Natural killer cell treated with Interleukin-12 subunit alpha and Interleukin-12 subunit beta and Interleukin-15 and Interleukin-18, amount 100 ng/mL, for 72 hours (primary cell): ENCODE measurements at places on chromosomes 4 and X. TPM values are rescaled to one million over a fixed set of nuclear protein-coding genes. Genes with fewer than 3 reads are reported as not detected.

DNA sequence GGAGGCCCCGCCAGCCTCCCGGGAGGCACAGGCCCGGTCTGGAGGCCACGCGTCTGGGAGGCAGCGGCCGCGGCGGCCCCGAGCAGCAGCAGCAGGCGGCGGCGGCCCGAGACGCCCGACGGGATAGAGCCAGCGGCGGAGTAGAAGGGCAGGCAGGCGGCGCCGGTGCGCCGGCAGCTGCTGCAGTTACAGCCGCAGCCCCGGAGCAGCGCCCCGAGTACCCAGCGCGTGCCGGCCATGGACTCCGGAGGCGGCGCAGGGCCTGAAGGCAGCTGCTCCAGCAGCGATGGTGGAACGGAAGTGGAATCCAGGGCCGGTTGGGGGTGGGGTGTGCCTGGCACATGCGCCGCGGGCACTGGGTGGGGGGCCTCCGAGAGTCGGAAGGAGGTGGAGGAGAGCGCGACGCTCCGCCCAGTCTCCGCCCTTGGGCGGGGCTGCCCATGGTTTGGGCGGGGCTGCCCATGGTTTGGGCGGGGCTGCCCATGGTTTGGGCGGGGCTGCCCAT, at the start of gene GRSF1:
GRSF1 (minus strand) TSS at position 302 of the 505 bp plus-strand sequence; CDS start at position 239, 63 bp downstream.
- peak; percentile 96 for DNase-seq

The IGSF1 gene
- total RNA-seq, result not detected

The CDKN2AIP gene
- total RNA-seq, result 22.0 TPM

GRCh38 chr4:26964512-26964911, 103.9 kb downstream of the STIM2 start:
- no peaks in the 10 kb centered on the region for H3K27me3 ChIP-seq
- no peak overlapping the region for H3K27ac ChIP-seq
- no peak for DNase-seq
- no peak overlapping the region for H3K4me3 ChIP-seq
- H3K4me1 ChIP-seq, result peaks cover 38% of the 10 kb centered on the region
- no peaks in the 10 kb centered on the region for H3K36me3 ChIP-seq

- no peak overlapping the region for H3K27ac ChIP-seq
- no peaks in the 10 kb centered on the region for H3K27me3 ChIP-seq
- no peak for DNase-seq
- no peaks in the 10 kb centered on the region for H3K4me1 ChIP-seq
- H3K4me3 ChIP-seq, result no peak overlapping the region
Observed at GRCh38 chr4:61380865-61381264, 180.7 kb downstream of the ADGRL3 start.

DNA sequence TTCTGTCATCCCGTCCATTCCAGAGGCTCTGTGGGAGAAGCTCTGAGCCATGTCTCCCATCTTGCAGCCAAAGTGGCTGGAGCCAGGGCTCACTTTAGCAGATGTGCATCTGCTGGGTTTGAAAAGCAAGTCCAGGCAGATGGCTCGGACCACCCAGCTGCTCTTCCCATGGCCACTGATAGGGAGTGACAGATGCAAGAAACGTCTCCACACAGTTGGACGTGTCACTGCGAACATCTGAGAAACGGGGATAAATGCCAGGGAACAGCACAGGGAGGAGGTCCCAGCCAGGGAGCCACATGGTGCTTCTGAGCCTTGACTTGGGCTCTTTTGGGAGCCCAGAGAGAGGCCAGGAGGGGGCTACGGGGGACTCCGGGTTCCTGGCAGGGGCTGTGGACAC, 242.3 kb downstream of the AFAP1 start:
- no peak overlapping the region for H3K4me3 ChIP-seq
- H3K4me1 ChIP-seq, result no peaks in the 10 kb centered on the region
- DNase-seq, result no peak
- no peak overlapping the region for H3K27ac ChIP-seq

The PPP2R3B gene
- total RNA-seq, result 12.0 TPM

The USP17L29 gene
- not detected for total RNA-seq

GRCh38 chrX:132369617-132370326, 119.1 kb downstream of the MBNL3 start:
- H3K4me3 ChIP-seq, result no peak overlapping the region
- no peaks in the 10 kb centered on the region for H3K4me1 ChIP-seq
- no peaks in the 10 kb centered on the region for H3K27me3 ChIP-seq
- no peak for DNase-seq
- no peaks in the 10 kb centered on the region for H3K36me3 ChIP-seq

DNA sequence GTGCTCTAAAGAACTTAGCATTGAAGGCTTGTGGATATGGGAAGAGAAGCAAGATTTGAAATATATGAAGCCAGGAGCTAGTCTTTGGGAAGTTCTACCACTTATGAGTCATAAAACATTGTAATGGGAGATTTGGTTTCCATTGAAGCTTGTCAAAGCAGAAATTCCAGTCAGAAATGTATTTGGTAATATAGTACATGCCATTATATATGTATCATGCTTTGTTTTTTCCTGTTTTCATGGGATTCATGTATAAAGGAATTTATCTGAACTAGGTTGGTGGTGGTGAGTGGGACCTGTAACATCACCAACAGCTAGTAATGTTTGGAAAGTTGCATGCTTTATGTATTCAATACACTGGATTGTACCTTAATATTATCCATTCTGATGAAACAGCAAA, 14.6 kb upstream of the DCAF8L2 start:
- H3K4me3 ChIP-seq, result no peak overlapping the region
- no peaks in the 10 kb centered on the region for H3K27me3 ChIP-seq
- no peak for DNase-seq
- H3K27ac ChIP-seq, result no peak overlapping the region

GRCh38 chr4:151573945-151574344, 165.0 kb downstream of the FHIP1A start:
- no peak for DNase-seq
- no peaks in the 10 kb centered on the region for H3K36me3 ChIP-seq
- no peak overlapping the region for H3K27ac ChIP-seq
- H3K27me3 ChIP-seq, result peaks cover 20% of the 10 kb centered on the region
- no peaks in the 10 kb centered on the region for H3K4me1 ChIP-seq
- no peak overlapping the region for H3K4me3 ChIP-seq

DNA sequence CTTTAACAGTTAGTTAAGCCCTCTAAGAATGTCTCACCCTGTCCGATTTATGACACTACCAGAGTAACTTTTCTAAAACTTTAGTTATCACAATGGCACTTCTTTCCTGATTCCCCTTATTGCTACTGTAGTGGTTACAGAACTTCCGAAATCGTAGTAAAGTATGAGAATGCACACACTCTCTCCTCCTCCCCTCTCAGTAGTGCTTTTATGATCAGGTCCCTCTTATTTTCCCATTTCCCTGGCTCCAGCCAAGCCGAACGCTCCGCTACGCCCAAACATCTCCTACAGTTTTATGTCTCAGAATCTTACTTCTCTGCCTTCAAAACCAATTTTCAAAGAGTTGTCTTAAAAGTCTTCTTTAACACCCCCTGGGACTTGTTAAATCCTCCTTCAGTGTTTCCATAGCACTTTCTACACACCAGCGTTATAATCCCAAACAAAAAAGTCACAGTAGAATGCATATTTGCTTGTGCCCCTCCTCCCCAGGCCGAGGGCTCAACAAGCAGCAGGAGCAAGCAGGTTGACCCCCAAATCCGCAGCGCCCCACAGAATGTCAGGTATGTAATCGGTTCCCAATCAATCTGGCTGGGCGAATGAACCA, 671 bp downstream of the HPF1 start:
- no peak for DNase-seq
- peaks cover 4% of the 10 kb centered on the region for H3K36me3 ChIP-seq
- no peaks in the 10 kb centered on the region for H3K27me3 ChIP-seq
- H3K4me1 ChIP-seq, result peaks cover 40% of the 10 kb centered on the region
- H3K4me3 ChIP-seq, result peak overlapping the region; percentile 94

- peaks cover 3% of the 10 kb centered on the region for H3K27me3 ChIP-seq
- H3K4me1 ChIP-seq, result no peaks in the 10 kb centered on the region
- no peak for DNase-seq
- no peaks in the 10 kb centered on the region for H3K36me3 ChIP-seq
Observed at GRCh38 chr4:25703731-25704388, 48.2 kb downstream of the SLC34A2 start.

GRCh38 chrX:63784902-63785707, at the start of gene ARHGEF9:
Gene ARHGEF9, minus strand, starts transcription at chrX:63785214. Its CDS starts 69 bp downstream, at chrX:63785145.
- no peaks in the 10 kb centered on the region for H3K4me1 ChIP-seq
- H3K27ac ChIP-seq, result no peak within 1 kb of the TSS
- DNase-seq, result no peak
- H3K27me3 ChIP-seq, result peaks cover 6% of the 10 kb centered on the region

The LRCH2 gene
- not detected for total RNA-seq

- no peak overlapping the region for H3K27ac ChIP-seq
- no peak for DNase-seq
- H3K36me3 ChIP-seq, result no peaks in the 10 kb centered on the region
- no peaks in the 10 kb centered on the region for H3K4me1 ChIP-seq
- no peak overlapping the region for H3K4me3 ChIP-seq
Observed at GRCh38 chr4:120156120-120156718, 89.6 kb upstream of the MAD2L1 start.

The UGT2B15 gene
- not detected for total RNA-seq

The SASH3 gene
- total RNA-seq, result 317 TPM

The TEC gene
- 3.1 TPM for total RNA-seq

DNA sequence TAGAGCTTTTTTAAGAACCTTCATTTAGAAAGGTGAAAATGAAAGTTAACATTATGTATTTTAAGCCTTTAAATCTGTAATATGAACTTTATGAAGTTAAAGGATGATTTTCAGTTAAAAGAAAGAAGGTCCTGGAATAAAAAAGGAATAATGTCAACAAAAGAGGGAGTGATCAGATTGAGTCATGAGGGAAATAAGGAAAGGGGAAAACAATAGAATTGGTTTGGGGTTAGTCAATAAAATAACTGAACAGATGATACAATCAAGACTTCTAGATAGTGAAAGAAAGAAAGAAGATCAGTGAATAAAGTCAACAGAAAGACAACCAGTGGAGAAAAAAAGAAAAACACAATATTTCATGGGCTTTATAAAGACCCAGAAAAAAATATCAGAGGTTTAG, 291.6 kb upstream of the ARSJ start:
- H3K27me3 ChIP-seq, result no peaks in the 10 kb centered on the region
- no peaks in the 10 kb centered on the region for H3K4me1 ChIP-seq
- H3K36me3 ChIP-seq, result no peaks in the 10 kb centered on the region
- no peak for DNase-seq

- no peaks in the 10 kb centered on the region for H3K36me3 ChIP-seq
- no peak overlapping the region for H3K27ac ChIP-seq
- no peaks in the 10 kb centered on the region for H3K27me3 ChIP-seq
- H3K4me3 ChIP-seq, result no peak overlapping the region
- DNase-seq, result no peak
Observed at GRCh38 chrX:156005144-156005543, 7.6 kb downstream of the IL9R start.

- no peak overlapping the region for H3K4me3 ChIP-seq
- H3K36me3 ChIP-seq, result no peaks in the 10 kb centered on the region
- no peak for DNase-seq
- no peaks in the 10 kb centered on the region for H3K4me1 ChIP-seq
- no peak overlapping the region for H3K27ac ChIP-seq
Observed at GRCh38 chrX:39808471-39808917, 289.3 kb downstream of the BCOR start.

DNA sequence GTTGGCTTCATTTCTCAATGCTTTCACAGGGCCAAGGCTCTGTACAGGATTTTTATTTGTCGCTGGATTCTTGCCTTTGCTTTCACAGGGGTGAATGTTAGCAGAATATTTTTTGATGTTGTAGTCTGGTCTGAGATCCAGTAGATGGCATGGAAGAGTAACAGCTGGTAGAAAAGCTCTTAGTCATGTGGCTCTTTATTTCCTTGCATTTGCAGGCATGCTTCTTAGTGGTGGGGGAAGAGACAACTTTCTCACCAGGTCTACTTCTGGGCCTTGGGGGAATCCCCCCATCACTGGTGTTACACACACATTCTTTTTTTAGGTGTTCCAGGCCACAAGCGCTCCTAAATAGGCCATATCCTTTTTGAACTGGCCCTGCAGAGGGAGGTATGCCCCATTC, 58.2 kb upstream of the DKK2 start:
- no peaks in the 10 kb centered on the region for H3K4me1 ChIP-seq
- H3K36me3 ChIP-seq, result no peaks in the 10 kb centered on the region
- no peak for DNase-seq
- H3K4me3 ChIP-seq, result no peak overlapping the region
- H3K27ac ChIP-seq, result no peak overlapping the region
- H3K27me3 ChIP-seq, result no peaks in the 10 kb centered on the region

The PRDM8 gene
- 15.5 TPM for total RNA-seq

GRCh38 chr4:140247237-140247636, 93.3 kb upstream of the MAML3 start:
- peaks cover 11% of the 10 kb centered on the region for H3K27me3 ChIP-seq
- DNase-seq, result no peak
- H3K4me3 ChIP-seq, result no peak overlapping the region
- H3K36me3 ChIP-seq, result no peaks in the 10 kb centered on the region
- H3K27ac ChIP-seq, result no peak overlapping the region
- peaks cover 20% of the 10 kb centered on the region for H3K4me1 ChIP-seq

DNA sequence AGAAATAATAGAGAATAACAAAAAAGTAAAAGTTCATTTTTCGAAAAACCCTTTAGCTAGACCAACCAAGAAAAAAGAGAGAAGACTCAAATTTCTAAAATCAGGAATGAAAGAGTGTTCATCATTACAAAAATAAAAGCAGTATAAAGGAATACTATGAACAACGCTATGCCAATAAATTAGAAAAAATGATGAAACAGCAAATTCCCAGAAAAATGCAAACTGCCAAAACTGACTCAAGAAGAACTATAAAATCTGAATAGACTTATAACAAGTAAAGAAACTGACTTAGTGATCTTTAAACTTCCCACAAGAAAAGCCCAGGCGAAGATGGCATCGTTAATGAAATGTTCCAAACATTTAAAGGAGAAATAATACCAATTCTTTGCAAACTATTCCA, 3.1 kb upstream of the ZCCHC13 start:
- H3K36me3 ChIP-seq, result no peaks in the 10 kb centered on the region
- peaks cover 3% of the 10 kb centered on the region for H3K4me1 ChIP-seq
- no peak overlapping the region for H3K4me3 ChIP-seq
- no peak for DNase-seq

GRCh38 chr4:176340871-176341685, 21.3 kb downstream of the SPCS3 start:
- no peak overlapping the region for H3K27ac ChIP-seq
- H3K36me3 ChIP-seq, result peaks cover 7% of the 10 kb centered on the region
- H3K27me3 ChIP-seq, result no peaks in the 10 kb centered on the region
- H3K4me1 ChIP-seq, result peaks cover 5% of the 10 kb centered on the region

The DUSP21 gene
- not detected for total RNA-seq

- no peak overlapping the region for H3K27ac ChIP-seq
- DNase-seq, result no peak
- no peaks in the 10 kb centered on the region for H3K36me3 ChIP-seq
- no peak overlapping the region for H3K4me3 ChIP-seq
- no peaks in the 10 kb centered on the region for H3K27me3 ChIP-seq
Observed at GRCh38 chr4:149291463-149291862, 524.2 kb downstream of the IQCM start.

DNA sequence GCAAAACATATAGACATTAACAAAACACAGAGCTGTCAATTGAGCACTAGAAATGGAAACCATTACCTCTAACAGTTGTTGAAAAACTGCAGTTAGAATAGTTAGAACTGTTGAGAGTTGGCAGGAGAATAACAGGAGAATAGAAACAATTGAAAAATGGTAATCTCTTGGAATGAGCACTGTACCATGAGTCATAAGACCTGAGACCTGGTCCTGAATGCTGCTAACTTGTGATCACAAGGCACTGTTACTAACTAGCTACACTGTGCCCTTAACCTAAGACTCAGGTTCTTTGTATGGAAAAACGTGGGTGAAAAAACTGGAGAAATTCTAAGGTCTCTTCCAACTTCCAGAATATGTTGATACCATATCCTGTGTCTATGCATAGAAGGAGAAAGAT, 29.3 kb downstream of the FAM114A1 start:
- H3K4me1 ChIP-seq, result no peaks in the 10 kb centered on the region
- peaks cover 8% of the 10 kb centered on the region for H3K27me3 ChIP-seq
- DNase-seq, result no peak
- no peak overlapping the region for H3K27ac ChIP-seq

- no peak overlapping the region for H3K27ac ChIP-seq
- H3K4me1 ChIP-seq, result no peaks in the 10 kb centered on the region
- DNase-seq, result no peak
Observed at GRCh38 chr4:145283909-145284308, 103.5 kb upstream of the OTUD4 start.
